ENCODE measurements at places on chromosomes 16 and 17.

DNA sequence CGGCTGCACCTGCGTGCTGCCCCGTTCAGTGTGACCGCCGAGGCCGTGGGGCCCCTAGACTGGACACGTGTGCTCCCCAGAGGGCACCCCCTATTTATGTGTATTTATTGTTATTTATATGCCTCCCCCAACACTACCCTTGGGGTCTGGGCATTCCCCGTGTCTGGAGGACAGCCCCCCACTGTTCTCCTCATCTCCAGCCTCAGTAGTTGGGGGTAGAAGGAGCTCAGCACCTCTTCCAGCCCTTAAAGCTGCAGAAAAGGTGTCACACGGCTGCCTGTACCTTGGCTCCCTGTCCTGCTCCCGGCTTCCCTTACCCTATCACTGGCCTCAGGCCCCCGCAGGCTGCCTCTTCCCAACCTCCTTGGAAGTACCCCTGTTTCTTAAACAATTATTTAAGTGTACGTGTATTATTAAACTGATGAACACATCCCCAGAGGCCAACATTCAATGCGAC lies 1.7 kb downstream of the IL17C start:
- ATAC-seq, result no peak

- ATAC-seq, result no peak
Measured at GRCh38 chr16:8537691-8538342, 52.5 kb downstream of the TMEM114 start.

GRCh38 chr16:66462912-66463311 lies 35.8 kb downstream of the BEAN1 start:
- ATAC-seq, result no peak

DNA sequence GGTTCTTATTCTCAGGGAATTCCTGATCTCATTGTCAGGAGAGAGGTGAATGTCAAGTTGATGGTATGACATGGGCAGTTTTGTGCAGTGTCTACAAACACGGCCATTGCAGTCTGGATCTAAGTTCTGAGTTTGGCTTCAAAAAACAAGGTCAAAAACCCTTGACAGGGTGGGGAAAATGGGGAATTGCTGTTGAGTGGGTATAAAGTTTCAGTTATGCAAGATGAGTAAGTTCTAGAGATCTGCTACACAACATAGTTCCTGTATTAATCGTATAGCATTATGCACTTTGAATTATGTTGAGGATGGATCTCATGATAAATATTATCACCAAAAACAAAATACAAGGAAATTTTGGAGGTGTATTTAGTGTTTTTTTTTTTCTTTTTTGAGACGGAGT lies 36.6 kb upstream of the CARMIL2 start:
- no peak for ATAC-seq

DNA sequence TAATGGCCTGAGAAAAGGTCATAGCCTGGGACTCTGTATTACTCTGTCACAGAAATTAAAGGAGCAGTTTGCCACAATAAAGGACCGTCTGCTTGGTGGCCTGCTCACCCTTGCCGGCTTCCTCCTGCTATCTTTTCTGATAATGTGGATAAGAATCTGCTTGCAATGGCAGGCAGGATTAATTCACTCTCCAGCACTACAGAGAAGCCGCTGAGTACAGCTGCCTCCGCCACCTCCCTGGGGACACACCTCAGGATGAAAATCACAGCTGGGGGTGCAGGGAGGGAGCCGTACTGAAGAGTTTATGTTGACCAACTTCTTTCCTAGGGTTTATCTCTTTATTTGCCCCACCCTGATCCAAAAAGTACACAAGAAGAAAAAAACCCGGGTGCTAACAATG lies 245.9 kb upstream of the RPL38 start:
- ATAC-seq, result no peak

DNA sequence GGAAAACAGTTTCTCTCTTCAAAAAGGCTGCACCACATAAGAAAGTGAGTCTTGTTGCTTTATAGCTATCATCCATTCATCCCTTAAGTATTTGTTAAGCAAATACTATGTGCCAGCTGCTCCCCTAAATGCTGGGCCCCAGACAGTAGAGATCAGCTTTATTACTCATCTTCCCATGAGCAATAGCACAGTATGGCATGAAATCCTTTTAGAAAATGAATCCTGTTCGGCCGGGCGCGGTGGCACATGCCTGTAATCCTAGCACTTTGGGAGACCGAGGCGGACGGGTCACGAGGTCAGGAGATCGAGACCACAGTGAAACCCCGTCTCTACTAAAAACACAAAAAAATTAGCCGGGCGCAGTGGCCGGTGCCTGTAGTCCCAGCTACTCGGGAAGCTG lies 99.5 kb downstream of the MYO1D start:
- no peak for ATAC-seq

- ATAC-seq, result no peak
Measured at GRCh38 chr16:87348616-87349157, 31.5 kb upstream of the C16orf95 start.

DNA sequence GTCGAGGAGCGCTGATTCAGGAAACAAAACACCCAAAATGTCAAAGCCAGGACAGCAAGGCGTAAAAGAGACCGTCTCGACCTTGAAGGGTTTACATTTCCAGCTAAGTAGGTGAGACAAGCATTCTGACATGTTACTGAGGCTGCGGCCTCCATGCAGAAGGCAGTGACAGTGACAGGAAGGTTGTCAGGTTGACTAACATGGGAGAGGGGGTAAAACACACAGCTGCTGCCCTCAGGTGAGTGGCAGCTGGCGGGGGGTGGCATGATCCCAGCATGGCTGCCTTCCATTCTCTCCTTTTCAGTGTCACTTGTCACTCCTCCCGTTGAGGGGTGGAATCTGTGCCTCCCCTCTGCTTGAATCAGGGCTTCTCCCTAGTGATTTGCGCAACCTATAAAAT lies 31.9 kb upstream of the CRHR1 start:
- ATAC-seq, result no peak

- ATAC-seq, result no peak
Measured at GRCh38 chr17:48989100-48989499, 8.1 kb upstream of the IGF2BP1 start.

GRCh38 chr17:21186399-21187187 lies 27.4 kb downstream of the TMEM11 start:
- no peak for ATAC-seq

DNA sequence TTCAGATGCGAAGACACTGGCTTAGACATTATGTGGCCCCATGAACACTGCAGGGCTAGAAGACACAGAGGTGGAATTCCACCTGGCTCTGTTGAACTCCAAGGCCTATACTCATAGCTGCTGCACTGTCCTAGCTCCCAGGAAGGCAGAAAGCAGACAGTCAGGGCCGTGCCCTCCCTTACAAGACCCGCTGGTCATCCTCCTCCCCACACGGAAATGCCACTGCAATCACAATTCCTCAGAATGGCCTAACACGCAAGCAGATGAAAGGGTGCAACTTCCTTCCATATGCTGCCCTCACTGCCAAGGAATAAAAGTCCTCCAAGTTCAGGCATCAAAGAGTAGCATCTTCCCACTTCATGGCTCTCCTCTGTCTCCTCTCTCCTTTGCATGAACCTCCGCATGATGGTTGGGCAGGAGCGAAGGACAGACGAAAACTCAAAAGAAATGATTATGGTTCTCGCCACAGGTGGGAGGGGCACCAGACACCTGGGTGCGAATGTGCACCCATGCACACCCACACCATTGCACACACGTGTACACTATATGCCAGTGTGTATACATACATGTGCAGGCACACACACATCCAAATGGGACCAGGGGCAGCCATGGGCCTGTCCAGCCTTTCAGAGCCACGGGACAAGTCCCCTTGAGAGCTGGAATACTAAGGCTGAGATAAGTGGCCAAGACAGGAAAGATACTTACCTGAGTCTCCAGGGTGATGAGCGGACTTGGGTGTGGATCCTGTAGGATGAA lies 113.3 kb downstream of the XYLT1 start:
- ATAC-seq, result no peak

DNA sequence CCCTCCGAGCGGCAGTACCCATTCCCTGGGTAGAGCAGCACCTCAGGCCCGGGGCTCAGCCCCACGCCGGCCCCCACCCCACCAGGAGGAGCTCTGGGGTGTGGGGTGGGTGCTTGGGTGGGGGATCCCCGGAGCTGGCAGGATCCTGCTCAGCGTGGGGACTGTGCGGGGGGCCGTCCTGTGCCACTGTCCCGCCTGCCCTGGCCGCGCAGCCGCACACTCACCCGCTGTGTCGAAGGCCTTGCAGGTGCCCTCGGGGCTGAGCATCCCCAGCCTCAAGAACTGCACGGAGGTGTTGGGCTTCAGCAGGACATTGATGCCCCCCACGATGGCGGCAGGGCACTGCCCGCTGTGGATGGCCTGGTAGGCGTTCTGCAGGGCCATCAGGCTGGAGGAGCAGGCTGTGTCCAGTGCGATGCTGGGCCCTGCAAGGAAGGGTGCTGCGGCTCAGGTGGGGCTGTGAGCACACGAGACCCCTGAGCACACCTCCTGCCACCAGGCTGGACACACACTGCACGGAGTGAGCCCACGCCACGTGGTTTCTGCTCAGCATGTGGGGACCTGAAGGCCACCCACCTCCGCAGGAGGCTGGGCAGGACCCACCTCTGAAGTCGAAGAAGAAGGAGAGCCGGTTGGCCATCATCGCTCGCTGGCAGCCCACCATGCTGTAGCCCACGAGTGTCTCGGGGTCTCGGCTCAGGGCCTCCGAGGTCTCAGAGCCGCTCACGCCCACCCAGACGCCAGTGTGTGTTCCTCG lies 4.9 kb downstream of the FASN start:
- ATAC-seq, result no peak

DNA sequence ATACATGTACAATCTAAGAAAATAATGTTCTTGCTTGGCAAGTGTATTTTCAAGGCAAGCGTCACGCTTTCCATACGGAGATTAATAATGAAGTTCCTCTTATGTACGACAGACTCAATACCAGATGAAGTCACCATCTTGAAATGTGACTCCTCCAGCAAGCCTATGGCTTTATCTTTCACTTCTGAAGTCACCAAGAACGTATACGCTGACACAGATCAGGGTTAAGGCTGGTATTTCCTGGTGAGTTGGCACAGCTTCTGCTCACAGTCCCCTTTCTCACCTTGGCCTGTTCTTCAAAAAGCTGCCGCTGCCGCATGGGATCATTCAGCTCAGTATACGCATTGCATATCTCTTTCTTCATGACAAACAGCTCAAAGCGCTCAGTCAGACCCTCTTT lies 6.1 kb upstream of the ADAT1 start:
- ATAC-seq, result no peak

- no peak for ATAC-seq
Measured at GRCh38 chr16:83472776-83473501, 334.8 kb upstream of the HSBP1 start.

- no peak for ATAC-seq
Measured at GRCh38 chr16:52437277-52437670, 109.7 kb downstream of the TOX3 start.

DNA sequence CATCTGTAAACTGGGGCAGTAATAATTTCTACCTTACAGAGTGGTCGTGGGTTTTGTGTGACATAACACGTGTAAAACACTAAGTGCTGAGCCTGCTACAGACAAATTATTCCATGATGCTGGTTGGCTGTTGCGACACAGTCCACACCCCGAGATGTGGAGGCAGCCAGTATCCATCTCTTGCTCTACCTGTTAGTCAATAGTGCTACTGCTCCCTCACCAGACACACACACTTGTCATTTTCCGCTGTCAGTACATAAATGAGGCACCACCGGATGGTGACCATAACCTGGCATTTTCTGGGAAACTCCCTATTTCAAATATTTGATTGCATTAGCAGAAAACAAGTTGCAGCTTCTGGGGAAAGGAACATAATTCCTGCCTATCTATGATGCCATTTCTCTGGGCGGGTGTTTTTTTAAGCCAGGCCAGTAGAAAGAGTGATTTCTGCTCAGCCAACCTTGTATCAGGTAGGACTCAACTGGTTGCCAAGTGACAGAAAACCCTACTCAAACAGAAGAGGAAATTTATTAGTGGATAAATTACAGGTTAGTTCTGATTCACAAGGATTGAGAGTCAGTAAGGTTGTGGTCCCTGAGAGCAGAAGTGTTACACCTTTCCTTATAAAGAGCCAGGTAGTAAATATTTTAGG lies 24.1 kb downstream of the DNAJA2 start:
- no peak for ATAC-seq

GRCh38 chr16:2023092-2024031 lies 3.3 kb upstream of the NHERF2 start:
- peak; percentile 83 for ATAC-seq

GRCh38 chr17:58691701-58692238 lies at the start of gene TEX14:
TSS of gene TEX14 (minus strand) at chr17:58692045. CDS start at chr17:58652001, 40,044 bp downstream.
- ATAC-seq, result no peak

GRCh38 chr17:60231234-60231633 lies 81.5 kb downstream of the CA4 start:
- ATAC-seq, result no peak

DNA sequence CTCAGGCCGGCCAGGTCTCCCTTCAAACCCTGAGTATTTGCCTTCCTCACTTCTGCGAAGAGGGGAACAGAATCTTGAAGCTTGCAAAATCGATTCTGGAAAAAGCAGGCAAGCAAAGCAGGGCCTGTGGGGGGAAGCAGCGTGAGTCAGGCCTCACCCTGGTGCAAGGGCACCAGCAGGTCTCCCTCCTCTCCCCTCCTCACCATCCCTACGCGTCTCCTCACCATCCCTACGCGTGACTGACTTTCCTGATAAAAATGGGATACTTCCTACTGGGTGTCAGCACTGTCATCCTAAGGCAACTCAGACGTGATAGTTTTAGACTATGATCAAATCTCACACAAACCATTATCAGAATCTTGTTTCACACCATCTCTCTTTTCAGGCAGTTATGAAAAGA lies 12.1 kb downstream of the CMTM3 start:
- ATAC-seq, result no peak

DNA sequence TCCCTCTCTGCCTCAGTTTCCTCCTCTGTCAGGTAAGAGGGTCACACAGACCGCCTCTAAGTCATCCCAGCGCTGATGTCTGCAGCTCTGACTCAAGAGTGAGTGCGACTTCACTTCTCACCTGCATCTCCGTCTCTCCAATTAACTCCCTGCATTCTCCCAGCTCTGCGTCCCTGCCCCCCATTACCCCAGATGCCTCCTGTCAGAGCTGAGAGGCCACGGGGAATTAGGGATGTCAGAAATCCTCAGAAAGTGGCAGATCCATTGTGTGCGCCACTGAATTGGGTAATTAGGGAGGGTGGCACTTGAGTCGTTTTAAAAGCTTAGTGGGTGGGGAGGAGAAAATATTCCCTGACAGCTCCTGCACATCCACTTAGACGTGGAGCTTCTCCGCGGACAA lies 885.4 kb upstream of the EEF2KMT start:
- no peak for ATAC-seq

All from gastroesophageal sphincter (tissue), 4 donors.